ENCODE measurements at places on chromosomes 11 and 22.

DNA sequence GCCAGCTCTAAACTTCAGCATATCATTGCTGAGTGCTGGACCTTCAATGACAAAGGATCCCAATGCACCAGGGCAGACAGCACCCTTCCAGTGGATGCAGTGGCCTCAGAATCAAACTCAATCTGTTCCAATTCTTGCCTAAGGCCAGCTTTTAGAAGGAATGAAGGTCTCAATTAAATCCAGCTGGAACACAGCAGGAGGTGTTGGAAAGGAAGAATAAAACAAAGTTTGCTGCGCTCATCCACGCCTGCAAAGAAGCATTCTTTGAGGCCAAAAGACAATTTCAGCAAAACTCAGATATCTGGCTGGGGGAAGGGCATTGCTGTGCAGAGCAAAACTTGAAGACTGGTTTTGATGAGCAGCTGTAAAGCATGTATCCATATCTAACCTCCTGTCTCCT is 120.7 kb downstream of the CCDC81 start:
- DNase-seq, result no peak

- DNase-seq, result no peak
These were observed 127.6 kb downstream of the DBX1 start for GRCh38 chr11:20032577-20033260.

GRCh38 chr11:85791409-85791990 is 19.4 kb downstream of the SYTL2 start:
- no peak for DNase-seq

DNA sequence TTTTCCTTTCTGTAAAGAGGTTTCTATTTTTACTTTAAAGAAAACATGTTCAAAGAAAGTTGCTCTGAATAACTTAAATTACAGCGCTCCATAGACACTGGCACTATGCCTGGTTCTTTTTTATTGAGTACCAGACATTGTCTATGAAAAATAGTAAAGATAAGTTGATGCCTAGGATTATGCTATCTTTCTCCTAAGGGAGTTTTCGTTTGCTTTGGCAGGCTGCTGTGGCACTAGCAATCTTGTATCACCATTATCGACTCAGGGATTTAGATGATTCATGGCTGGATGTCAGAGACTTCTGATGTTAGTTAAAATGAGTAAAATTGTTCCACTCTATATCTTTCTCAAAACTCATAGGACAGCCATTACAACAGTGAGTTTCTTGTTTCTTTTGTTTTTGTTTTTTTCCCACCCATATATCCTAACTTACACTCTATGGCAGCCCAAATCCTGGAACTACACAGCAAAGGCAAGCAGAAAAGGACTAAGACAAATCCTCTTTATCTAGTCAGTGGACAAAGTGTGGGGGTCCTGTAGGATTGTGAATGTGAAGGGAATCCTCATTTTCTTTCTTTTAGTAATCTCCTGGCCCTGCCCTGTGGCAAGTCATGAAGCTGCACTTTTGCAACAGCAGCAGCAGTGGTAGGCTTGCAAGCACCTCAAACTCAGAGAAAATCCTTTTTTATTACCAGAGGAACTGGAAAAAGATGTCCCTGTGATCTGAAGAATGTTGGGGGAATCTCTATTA is 20.7 kb downstream of the SLN start:
- DNase-seq, result no peak

GRCh38 chr11:123545726-123546270 is 108.6 kb downstream of the SCN3B start:
- no peak for DNase-seq

- no peak for DNase-seq
These were observed 29.5 kb downstream of the CHEK2 start for GRCh38 chr22:28711820-28712777.

DNA sequence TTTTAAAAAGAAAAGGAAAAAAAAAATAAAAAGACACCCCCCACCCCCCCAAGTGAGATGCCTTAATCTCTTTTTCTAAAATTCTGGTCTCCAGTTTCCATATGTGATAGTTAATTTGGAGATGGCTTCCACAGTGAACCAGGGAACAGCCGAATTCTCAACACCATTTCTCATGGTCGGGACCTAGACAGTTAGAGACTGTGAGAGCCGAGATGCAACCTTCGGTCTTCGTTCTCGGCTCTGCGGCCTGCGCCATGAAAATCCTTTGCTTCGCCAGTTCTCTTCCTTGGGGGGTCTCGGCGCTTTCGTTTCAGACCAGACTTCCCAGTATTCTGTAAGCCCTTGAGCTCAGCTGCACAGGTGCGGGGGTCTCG is 723 bp downstream of the CACNG2 start:
- no peak for DNase-seq

DNA sequence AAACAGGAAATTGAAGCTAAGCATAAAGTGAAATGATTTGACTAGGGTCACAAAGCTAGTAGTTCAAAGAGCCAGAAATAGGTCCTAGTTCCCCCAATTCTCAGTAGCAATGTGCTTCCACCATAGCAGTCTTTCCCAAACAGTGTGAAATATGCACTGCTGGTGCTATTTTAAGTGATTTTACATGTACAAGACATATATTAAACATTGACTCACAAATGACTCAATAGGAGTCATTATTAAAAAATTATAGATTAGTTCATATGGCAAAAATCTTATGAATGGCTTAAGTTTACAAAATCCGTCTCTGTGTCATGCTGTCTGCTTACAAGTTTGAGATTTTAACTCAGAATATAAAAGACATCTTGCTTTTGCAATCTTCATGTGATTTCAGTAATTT is 21.4 kb downstream of the KIF18A start:
- DNase-seq, result no peak

- no peak for DNase-seq
These were observed 5.6 kb downstream of the ZFPL1 start for GRCh38 chr11:65089621-65090020.

DNA sequence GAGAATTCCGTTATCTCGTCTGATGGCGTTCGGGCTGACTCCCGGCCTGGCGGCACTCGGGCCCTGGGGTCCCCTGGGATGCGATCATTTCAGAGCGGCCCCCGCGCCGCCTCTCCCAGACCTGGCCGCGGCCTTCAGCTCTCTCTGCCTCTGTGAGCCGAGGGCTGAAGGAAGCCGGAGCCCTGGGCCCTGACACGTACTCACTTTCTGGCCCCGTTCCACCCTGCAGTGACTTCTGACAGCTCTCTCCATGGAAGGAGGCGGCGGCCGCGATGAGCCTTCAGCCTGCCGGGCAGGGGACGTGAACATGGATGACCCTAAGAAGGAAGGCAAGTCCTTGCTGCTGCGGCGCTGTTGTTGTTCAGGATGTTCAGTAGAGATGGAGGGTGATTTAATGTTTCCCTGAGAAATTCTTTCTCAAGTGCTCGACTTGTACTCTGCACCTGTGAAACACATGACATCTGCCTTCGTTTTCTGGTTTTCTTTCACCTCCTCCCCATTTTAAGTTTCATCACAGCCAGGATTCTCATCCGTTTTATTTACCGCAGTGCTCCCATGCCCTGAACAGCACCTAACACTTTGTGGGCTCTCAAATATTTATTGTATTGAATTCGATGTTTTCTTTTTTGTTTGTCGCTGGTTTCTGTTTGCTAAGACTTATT is 612 bp downstream of the GTSE1 start:
- no peak for DNase-seq

DNA sequence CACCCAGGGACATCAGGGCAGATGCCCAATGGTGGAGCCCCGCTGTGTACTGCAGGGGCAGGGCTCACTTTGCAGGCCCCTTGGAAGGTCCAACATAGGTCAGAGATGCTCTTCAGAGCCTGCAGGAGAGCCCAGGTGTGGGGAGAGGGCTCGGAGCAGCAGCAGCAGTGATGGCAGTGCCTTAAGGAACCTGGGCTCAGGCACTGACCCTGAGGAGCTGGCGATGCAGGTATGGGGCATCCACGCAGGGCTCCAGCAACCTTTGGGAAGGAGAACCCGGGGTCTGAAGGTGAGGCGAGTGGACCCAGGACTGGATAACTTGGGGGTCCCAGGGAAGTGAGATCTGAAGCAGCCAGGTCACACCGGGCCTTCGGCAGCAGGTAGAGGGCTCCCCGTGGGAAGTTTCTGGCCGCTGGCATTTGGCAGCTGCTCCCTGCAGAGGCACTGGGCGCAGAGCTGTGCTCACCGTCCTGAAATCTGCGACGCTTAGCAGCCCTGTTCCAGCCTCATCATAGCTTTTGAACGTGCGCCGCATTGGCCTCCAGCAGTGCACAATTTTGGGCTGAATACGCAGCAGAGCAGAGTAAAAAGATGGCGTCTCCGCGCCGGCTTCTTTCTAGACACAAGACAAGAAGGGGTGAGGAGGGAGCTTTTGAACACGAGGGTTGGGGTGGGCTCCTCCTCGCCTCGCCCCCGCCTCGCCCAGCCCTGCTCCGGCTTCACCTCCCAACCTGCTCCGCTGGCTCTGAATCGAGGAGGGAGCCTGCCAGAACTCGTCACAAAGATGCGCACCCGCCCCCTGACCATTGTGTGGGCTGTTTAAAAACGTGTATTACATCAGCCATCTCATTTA is 118.8 kb downstream of the MPPED1 start:
- no peak for DNase-seq

GRCh38 chr22:42869888-42870480 is 12.9 kb upstream of the ARFGAP3 start:
- no peak for DNase-seq

DNA sequence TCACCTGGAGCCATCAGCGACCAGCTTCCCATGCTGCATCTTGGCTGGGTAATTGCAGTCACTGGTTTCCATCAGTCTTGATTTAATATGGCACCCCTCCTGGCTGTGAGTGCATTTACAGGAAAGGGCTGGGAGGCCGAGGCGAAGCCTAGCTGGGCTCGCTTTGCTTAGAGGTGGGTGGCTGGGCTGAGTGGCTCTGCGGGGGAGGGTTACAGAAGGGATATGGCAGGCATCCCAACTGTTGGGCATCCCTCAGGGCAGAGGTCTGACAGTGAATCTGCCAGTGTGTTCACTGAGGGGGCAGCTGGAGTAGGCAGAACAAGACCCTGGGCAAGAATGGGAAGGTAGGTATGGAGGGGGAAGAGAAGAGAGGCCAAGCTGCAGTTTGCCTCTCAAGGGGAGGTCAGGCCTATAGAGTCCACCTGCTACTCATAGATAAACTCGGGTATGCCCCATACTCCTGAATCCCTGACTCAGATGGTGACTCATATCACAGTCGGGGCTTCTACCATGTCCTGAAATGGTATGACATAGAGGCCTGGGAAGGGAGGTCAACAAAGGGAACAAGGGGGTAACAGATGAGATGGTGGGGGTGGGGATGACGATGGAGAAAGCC is 77.5 kb upstream of the PHOX2A start:
- no peak for DNase-seq

DNA sequence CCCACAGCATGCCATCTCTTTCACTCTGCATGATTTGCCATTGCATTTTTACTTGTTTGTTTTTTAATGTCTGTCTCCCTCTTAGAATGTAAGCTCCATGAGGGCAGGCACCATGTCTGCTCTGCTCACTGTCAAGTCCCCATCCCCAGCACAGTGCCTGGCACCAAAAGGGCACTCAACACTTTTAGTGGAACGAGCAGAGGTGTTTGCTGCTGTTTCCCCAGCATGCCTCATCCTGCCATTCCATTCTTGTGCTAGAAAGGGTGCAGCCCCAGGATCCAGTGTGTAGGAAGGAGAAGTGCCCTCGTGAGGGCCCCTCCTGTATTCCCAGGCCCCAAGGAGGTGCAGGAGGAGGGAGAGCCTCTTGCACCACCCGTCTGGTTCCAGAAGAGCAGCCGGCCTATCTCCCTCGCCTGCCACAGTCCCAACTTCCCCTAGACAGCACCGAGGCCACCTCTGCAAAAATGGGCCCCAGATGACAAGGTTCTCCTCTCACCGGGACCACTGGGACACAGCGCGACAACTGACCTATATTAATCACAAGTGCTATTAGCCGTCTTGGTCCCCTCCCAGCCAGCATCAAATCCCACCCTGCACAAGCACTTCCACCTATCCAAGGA is 33.3 kb upstream of the CACNG2 start:
- DNase-seq, result no peak

DNA sequence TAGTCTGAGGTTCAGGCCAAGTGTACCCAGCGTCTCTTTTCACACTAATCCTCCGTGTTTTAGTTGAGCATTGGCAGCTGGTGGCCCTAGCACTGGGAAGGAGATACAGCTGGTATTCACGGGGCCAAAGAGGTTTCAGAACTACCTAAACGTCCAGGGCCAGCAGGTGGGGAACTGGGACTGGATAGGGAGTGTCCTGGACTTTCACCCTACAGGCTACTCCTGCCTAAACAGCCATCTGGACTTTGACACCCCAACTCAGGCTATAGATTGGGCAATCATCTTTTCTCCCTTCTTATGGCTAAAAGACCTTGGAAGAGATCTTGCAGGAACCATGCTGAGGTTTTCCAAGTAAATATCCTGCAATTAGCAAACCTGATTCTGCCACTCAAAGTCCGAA is 2.8 kb downstream of the SPON1 start:
- no peak for DNase-seq

DNA sequence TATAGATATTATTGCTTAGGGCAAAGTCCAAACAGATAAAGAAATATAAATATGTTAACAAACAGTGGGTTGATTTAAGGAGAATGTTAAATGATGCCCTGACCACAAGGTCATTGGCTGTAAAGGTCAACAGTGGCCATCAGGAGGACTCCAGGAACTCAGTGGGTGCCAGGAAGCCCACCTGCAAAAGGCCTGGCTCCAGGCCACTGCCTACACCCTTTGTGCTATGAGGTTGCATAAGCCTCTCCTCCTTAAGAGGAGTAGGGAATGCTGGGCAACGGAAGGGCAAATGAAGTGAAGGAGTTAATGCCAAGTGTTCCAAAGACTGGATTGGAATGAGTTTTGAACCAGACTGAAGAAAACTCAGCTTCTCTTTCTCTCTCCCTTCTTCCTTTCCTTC is 73.3 kb upstream of the ALX4 start:
- DNase-seq, result no peak

DNA sequence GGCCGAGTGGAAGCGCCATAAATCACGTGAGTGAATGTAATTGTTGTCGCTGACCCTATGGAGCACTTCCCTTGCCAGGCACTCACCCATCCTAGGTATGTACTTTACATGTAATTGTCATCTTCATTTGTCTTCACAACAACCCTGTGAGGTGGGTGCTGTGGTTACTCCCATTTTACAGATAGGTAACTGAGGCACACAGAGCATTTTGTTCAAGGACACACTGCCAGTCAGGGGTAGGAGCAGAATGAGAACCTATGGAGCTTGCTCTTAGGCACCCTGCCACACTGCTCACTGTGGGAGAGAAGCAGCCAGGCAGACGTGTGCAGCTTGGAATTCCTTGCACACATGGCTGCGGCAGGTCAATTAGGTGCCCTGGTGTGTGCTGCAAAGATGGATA is 785 bp upstream of the EFCAB6 start:
- no peak for DNase-seq

DNA sequence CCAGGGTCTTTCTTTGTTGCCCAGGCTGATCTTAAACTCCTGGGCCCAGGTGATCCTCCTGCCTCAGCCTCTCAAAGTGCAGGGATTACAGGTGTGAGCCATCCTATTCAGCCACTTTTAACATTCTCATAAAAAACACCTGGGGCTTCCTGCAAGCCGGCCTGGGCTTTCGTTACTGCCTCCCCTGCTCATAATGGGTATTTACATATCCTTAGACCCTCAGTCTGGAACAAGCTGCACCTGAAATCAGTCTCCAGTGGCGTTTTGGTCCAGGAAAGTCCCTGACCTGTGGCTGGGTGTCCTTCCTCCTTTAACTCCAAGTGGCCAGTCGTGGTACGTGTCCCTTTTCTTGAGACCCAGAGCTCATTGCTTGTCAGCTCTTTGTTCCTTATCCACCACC is 320.7 kb downstream of the TMEM135 start:
- no peak for DNase-seq

- DNase-seq, result no peak
These were observed 47.9 kb upstream of the SLC22A9 start for GRCh38 chr11:63321723-63322122.

- no peak for DNase-seq
These were observed 53.2 kb downstream of the GLYATL1 start for GRCh38 chr11:58992489-58992888.

GRCh38 chr22:49783036-49783746 is 44.5 kb downstream of the BRD1 start:
- no peak for DNase-seq
